Activated CD8-positive, alpha-beta memory T cell treated with anti-CD3 and anti-CD28 coated beads for 48 hours (primary cell): ENCODE measurements at places on chromosomes 5 and 9.
A peak's percentile ranks its signal among the peaks of the same experiment; 100 is the strongest.

DNA sequence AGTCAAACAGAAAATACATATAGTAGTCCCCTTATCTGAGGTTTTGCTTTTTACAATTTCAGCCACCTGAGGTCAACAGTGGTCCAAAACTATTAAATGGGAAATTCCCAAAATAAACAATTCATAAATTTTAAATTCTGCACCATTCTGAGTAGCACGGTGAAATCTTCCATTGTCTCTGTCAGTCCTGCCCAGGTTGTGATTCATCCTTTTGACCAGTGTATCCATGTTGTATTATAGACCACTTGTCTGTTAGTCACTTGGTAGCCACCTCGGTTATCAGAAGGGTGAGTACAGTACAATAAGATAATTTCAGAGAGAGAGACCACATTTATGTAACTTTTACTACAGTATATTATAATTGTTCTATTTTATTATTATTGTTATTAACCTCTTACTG lies 2.8 kb downstream of the CCDC152 start:
- no peak for DNase-seq

GRCh38 chr5:36948650-36949049 lies 72.1 kb downstream of the NIPBL start:
- DNase-seq: no peak

DNA sequence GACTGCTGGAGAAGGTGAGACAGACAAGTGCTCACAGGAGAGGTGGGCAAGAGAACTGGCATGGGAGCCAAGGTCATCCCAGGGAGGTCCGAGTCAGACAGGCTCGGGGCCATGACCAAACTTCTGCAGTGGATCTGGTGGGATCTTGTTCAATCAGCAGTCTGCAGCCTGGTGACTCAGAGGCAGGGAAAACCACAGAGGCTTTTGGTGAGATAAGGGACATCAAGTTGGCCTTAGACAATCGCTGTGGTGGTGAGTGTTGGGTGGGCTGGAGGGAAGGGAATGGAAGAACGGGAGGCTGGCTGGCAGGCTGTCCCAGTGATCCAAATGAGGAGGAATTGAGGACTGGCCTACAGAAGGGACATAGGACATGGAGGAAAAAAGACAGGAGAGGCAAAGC lies 123.8 kb downstream of the TMEM174 start:
- DNase-seq: no peak

GRCh38 chr5:143396353-143396940 lies 7.0 kb downstream of the NR3C1 start:
- DNase-seq: no peak

GRCh38 chr9:130010151-130010988 lies 32.6 kb downstream of the FNBP1 start:
- DNase-seq: no peak

- DNase-seq: no peak
Measured at GRCh38 chr5:14790911-14791310, 80.7 kb downstream of the ANKH start.

DNA sequence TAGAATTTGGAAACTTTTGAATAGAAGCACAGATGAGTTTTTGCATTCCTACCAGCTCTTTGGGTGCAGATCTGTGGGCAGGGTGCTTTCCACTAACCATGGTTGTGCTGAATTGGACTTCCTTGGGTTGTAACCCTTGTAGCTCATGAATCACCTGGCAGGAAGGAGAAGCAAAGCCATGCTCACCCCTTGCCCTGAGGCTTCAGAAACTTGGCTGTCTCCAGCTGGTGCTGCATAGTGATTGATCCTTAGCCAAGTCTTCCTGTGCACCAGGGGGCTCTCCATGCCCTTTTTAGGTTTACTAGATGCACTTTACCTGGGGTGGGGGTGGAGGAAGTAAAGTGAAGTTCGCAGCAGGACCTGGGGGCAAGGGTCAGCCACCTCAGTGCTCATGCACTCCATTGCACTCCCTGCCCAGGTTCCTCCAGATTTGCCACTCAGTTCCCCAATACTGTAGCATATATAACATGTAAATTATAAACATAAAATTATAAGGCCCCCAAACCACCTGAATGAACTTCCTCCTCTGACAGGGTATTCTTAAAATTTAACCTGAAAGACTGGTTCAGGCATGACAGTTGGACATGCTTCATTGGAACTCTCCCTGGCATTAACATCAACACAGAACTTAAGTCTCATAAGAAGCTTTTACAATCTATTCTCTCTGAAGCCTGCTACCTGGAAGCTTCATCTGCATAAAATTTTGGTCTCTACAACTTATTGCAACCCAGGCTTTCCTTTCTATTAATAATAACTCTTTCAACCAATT lies 25.8 kb upstream of the IFNA14 start:
- no peak for DNase-seq

DNA sequence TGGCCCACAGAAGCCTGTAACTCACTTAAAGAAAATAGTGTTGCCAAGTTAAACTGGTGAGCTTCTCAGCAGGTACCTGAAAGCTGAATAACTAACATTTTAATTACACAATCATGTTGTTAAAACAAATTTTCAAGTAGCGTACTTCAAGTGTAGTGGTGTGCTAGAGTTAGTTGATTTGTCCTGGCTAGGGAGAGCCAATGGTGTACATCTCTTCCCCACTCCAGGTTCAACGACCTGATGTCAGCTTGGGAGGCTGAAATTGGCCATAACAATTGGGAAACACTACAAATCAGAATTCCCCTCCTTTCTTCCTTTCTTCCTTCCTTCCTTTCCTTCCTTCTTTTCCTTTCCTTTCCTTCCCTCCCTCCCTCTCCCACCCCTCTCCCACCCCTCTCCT lies 295.3 kb upstream of the SLC24A2 start:
- DNase-seq: no peak

DNA sequence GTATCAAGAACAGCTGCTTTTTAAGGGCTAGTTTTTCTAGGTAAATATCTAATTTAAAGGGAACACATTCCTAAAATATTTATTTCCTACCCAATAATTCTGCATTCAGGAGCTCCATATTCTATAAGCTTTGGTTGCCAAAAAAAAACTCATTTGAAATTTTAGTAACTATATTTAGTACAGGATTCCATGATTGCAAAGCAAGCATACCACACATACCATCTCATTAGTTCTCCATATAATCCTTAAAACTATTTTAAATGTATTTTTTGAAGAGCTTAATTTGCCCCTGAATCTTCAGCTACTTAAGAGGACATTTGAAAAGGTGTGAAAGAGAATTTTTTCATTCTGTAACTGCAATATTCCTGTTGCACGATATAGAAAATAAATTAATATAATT lies 877.0 kb downstream of the NR2F1-AS1 start:
- no peak for DNase-seq

DNA sequence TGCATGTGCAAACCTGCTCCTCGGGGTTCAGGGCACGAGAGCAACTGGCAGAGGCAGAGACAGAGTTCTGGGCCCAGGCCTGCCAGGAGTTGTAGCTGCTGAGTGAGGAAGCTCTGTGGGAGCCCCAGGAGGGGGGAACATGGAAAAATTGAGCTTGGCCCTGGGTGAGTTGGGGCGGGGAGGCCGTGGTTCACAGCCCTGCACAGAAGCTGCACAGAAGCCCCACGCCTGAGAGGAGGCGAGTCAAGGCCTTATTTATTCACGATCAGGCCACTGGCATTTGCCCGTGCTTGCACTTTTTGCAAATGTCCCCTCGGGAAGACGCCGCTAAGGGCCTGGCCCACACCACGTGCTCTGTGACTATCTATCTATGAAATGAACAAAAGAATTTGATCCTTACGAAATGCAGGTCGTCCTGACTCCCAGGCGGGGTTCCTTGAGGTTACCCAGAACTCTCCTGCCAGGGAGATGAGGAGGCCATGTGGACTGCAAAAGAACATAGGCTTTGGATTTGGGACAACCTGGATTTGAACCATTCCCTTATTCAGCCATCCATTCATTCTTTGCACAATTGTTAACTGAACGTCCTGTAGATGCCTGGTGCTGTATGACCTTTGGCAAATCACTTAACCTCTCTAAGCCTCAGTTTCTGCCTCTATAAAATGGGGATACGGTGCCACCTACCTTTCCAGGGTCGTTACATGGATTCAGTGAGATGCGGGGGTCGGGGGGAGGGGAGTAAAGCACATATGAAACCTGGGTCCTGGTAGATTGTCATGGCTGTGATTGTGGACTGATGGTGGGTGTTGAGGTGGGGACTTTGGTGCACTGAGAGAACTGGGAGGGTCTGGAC lies 17.9 kb downstream of the COL27A1 start:
- no peak for DNase-seq

DNA sequence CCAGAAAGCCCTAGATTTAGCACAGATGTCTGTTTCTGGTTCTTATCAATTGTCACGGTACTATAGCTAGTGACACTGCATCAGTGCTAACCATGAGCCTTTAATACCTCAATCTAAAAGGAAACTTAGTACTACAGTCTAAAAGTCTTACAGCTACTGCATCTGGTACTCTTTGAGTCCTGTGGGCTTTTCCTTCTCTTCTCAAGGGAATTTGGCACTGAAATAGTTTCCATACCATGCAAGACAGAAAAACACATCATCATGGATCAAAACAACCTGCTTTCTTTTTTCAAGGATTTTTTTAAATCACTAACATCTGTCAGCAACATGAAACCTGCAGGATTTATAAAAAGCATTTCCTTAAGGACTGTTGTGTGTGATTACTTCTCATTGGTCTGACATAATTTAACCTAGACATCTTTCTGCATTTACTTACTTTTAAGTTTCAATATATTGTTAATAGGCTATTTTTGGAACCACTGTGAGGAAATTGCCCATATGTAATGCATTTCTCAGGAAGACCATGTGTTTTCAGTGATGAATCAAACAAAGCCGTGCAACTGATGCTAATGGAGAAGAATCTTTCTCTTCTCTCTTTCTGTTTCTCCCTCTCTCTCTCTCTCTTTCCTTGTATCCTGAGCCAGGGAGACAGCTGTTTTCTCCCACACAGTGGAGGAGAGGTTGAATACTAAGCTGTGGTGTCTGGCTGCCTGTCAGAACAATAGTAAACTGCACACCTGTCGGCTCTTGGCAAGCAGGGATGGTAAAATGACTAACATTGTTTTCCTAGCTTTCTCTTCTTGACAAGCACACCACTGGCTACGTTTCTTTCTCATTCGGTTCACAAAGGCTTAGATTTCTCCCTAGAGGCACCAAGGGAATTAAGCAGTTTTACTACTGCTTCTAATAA lies 273.4 kb downstream of the CSNK1G3 start:
- DNase-seq: no peak

GRCh38 chr9:137140151-137141012 lies 1.4 kb downstream of the GRIN1 start:
- DNase-seq: no peak

DNA sequence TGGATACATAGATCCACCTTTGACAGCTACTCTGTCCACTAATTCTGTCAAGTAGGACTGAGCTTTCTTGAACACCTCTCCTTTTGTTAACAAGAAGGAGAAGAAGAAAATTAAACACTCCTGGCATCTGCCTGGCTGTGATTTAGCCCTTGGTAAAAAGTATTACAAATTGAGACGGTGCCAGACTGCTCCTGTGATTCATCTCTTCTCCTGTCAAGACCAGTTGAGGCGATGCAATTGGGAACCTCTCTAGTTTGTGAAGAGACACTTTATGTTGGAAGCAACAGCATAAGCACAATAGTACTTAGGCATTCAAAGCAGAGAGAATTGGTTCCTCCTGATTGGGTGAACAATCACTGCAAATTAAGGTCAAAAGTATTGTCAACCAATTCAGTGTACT lies 72.7 kb downstream of the GHR start:
- DNase-seq: no peak

- peak; percentile 56 for DNase-seq
Measured at GRCh38 chr9:95167998-95168397, 149.5 kb downstream of the FANCC start.

DNA sequence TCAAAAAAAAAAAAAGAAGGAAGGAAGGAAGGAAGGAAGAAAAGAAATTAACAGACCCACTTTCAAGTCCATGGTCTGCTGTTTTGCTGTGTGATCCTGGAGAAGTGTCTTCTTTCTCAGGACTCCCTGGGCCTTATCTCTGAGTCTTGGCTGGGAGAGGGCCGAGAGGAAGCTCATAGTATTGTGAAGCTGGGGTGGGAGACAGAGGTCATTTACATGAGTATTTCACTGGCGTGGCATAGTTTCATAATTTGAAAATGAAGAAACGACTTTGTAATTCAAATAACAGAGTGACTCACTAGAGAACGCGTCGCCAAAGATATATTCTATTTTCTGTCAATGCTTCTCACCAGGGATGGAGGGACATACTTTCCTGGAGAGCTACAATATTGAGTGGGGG lies 2.4 kb upstream of the C9orf50 start:
- DNase-seq: no peak

DNA sequence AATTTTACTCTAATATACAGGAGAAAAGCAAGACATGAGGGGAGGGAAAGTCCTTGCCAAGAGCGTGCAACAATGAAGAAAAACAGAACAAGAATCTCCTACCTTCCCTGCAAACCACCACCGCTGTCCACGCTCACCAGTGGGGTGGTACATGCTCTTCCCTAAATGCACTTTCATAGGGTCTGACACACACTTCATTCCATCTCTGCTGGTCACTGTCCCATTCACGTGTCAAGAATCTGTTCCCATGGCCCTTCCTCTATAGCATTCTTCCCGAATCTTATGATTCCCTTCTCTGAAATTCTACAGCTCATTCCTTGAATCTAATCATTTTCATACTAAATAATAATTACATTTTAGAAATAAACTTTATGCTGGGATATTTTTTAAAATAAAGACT lies 11.4 kb upstream of the DNAH5 start:
- no peak for DNase-seq

DNA sequence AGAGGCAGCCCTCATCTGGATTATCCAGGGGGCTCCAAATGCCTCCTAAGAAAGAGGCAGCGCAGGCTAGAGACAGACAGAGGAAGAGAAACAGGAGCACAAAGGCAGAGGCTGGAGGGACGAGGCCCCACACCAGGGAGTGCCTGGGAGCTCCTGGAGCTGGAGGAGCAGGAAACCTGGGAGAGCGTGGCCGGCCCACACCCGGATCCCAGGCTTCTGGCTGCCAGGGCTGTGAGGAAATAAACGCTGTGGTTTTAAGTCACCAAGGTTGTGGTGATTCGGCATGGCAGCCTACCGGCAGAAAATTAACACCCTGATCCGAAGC lies 165.5 kb downstream of the OLFM1 start:
- DNase-seq: no peak

- no peak for DNase-seq
Measured at GRCh38 chr9:3043369-3043768, 199.5 kb upstream of the PUM3 start.

DNA sequence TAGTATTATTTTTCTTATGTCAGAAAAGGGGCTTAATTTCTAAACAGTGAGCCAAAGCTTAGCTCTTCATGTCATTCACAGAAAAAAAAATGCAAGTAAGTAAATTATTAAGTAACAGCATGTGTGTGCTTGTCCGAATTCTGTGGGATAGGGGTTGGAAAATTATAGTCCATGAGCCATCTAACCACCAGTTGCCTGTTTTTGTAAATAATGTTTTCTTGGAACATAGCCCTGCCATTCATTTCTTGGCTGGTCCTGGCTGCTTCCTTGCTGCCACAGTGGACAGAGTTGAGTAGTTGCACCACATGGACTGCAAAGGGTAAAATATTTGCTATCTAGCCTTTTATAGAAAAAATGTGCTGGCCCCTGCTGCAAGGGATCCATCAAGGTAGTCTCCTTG lies 513.7 kb upstream of the WWC1 start:
- DNase-seq: no peak
